Natural killer cell (primary cell): ENCODE measurements at places on chromosomes 3 and 15. TPM values are rescaled to one million over a fixed set of nuclear protein-coding genes. Genes with fewer than 3 reads are reported as not detected.
A peak's percentile ranks its signal among the peaks of the same experiment; 100 is the strongest.

Gene U2SURP
- 172 TPM for total RNA-seq

Gene LRRC34
- 1.0 TPM for total RNA-seq

Gene ZMYND10
- total RNA-seq: 3.5 TPM

DNA sequence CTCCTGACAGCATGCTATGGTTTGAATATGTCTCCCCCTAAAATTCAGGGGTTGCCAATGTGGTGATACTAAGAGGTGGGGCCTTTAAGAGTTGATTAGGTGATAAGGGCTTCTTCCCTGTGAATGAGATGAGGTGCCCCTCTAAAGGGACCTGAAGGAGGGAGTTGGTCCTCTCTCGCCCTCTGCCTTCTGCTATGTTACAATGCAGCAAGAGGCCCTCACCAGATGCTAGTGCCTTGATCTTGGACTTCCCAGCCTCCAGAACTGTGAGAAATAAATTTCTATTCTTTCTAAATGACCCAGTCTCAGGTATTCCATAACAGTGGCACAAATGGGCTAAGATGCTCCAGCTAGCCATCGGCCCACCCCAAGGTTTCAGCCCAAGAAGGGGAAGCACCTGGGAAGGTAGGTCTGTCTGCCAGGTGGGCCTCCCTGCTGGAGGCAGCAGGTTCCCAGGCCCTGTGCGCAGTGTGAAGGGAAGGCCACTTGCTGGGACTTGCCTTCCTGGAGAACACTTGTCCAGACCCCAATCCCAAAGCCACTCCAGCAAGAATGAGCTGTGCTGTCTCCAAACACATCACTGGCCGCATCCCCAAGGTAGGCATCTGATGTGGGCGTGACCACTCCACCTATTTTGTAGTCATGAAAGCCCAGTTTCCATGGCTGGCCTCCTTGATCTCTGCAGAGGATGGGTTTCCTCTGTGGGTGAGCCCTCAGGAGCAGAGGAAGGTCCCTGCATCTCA, 9.0 kb downstream of the TGM4 start:
- no peaks in the 10 kb centered on the region for H3K36me3 ChIP-seq
- no peaks in the 10 kb centered on the region for H3K4me1 ChIP-seq
- no peak overlapping the region for H3K27ac ChIP-seq
- no peak for DNase-seq
- peaks cover 4% of the 10 kb centered on the region for H3K27me3 ChIP-seq

- no peaks in the 10 kb centered on the region for H3K27me3 ChIP-seq
- no peak for DNase-seq
Measured at GRCh38 chr3:16426665-16427064, 86.8 kb downstream of the RFTN1 start.

- no peak overlapping the region for H3K4me3 ChIP-seq
- H3K27ac ChIP-seq: no peak overlapping the region
- DNase-seq: no peak
- no peaks in the 10 kb centered on the region for H3K4me1 ChIP-seq
- no peaks in the 10 kb centered on the region for H3K27me3 ChIP-seq
Measured at GRCh38 chr3:123295171-123295900, 93.6 kb downstream of the SEC22A start.

GRCh38 chr3:20637729-20638128, 451.7 kb upstream of the SGO1 start:
- no peak overlapping the region for H3K27ac ChIP-seq
- no peaks in the 10 kb centered on the region for H3K36me3 ChIP-seq

- no peak for DNase-seq
- H3K27me3 ChIP-seq: no peaks in the 10 kb centered on the region
- H3K4me1 ChIP-seq: peaks cover 4% of the 10 kb centered on the region
- H3K4me3 ChIP-seq: no peak overlapping the region
- no peak overlapping the region for H3K27ac ChIP-seq
Measured at GRCh38 chr3:14320219-14320618, 82.2 kb upstream of the SLC6A6 start.

DNA sequence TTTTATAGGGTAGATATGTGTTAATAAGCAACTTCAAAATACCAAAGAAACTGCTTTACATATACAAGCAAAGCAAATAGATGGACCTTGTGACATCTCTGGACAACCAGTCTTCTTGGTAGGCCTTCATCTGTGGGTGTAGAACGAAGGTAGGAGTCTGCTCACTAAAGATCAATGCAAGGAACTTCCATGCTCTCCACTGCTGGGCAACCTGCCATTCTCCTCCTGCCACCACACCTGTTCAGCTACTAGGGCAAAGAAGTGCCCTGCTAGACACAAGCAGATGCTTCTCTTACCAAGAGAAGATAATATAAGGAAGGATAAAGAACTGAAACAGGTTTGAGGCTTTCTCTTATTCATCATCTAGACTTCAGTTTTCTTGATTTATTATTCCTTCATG, 12.6 kb downstream of the PPARG start:
- no peaks in the 10 kb centered on the region for H3K27me3 ChIP-seq
- H3K4me1 ChIP-seq: no peaks in the 10 kb centered on the region
- no peak for DNase-seq
- H3K4me3 ChIP-seq: no peak overlapping the region

DNA sequence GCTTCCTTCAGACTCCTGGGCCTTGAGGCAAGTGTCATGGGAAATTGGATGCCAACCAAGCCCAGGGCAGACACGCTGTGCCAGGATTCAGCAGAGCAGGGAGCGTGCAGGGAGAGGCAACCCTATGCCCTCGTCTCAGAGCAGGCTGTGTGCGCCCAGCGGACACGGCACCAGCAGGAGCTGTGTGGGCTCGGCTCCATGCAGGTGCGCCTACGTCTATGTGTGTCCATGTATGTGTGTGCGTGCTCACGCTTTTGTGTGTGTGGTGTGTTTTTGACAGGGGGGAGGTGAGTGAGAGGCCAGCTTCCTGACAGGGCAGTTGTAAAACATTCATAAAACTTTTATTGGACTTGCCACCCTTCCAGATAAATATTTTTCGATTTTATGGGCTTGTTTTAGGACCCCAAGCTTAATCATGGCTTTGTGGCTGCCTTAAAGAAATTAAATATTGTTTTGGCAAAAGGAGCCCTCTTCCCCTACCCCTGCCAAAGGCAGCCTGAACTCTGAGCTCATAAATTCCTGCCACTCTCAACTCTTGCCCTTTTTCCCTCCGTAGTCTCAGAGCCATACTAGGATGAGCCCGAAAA, 84.4 kb downstream of the DNAJB8 start:
- H3K27me3 ChIP-seq: no peaks in the 10 kb centered on the region
- no peak for DNase-seq
- no peak overlapping the region for H3K4me3 ChIP-seq
- no peak overlapping the region for H3K27ac ChIP-seq

DNA sequence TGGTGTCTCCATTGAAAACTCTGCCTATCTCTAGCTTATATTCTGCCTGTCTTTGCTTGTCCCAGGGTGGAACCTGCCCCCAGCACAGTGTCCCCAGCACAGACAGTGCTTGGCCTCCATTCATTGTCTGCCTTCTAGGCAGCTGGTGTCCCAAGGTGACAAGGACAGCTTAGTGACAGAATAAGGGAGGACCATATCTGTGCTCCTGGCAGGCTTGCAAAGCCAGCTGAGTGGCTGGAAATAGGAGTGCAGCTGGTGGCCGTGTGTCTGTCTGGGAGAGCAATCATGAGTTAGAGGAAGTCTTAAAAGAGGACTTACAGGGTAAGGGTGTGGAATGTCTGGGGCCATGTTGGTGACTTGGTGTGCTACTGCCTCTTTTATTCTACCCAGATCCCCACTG, 33.4 kb downstream of the SCN5A start:
- no peak overlapping the region for H3K27ac ChIP-seq
- H3K4me3 ChIP-seq: no peak overlapping the region
- no peaks in the 10 kb centered on the region for H3K4me1 ChIP-seq
- no peak for DNase-seq

- H3K36me3 ChIP-seq: no peaks in the 10 kb centered on the region
- no peak for DNase-seq
- no peaks in the 10 kb centered on the region for H3K27me3 ChIP-seq
- H3K4me1 ChIP-seq: no peaks in the 10 kb centered on the region
Measured at GRCh38 chr3:10376353-10376752, 55.4 kb upstream of the SEC13 start.

- DNase-seq: no peak
- no peaks in the 10 kb centered on the region for H3K36me3 ChIP-seq
- H3K27ac ChIP-seq: no peak overlapping the region
- no peaks in the 10 kb centered on the region for H3K4me1 ChIP-seq
- no peaks in the 10 kb centered on the region for H3K27me3 ChIP-seq
- H3K4me3 ChIP-seq: no peak overlapping the region
Measured at GRCh38 chr15:50137330-50137761, 18.3 kb upstream of the ATP8B4 start.

DNA sequence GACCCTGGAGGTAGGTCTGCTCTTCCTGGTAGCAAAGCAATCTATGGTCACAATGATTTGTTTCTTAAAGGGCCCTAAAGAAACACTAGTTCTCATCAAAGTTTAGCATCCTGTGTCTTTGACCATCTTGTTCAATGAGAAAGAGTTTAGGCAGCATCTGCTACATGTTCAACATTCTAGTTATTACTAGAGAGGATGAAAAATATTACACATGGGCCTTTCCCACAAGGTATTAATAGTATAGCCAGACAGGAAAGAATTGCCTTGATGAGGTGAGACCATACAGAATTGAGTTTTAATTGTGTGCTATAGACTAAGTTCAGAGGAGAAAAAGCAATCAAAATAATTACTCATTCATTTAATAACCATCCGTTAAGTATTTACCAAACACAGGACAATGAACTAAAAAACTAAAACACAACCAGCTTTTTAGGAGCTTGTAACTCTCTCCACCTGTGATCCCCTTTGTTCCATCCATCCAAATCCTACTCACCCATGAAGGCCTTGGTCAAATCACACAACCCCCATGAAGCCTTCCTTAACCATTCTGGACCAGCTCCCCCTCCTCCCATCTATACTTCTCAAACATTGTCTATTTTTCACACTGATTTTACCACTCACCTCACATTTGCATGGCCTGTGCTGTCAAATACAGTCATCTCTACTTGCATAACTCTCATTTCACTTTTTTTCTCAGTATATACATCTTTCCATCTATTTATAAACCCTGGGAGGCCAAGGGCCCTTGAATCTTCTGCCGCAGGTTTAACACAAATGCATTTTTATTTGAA, 122.9 kb downstream of the RORA start:
- H3K27me3 ChIP-seq: no peaks in the 10 kb centered on the region
- H3K27ac ChIP-seq: no peak overlapping the region
- no peaks in the 10 kb centered on the region for H3K4me1 ChIP-seq
- DNase-seq: no peak
- H3K4me3 ChIP-seq: no peak overlapping the region

DNA sequence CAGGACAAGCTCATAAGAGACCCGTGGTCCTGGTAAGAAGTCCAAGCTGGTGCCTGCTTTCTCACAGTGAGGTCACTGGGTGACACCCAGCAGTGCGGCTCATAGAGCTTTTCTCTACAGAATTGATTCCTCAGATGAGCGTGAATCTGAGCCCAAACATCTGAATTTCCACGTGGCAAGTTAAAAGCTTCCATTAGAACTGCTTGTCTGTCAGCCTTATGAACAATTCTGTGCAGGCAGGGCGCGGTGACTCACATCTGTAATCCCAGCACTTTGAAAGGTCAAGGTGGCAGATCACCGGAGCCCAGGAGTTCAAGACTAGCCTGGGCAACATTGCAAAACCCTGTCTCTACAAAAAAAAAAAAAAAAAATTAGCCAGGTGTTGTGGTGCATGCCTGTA, 113.1 kb upstream of the ABHD17C start:
- H3K36me3 ChIP-seq: no peaks in the 10 kb centered on the region
- no peak overlapping the region for H3K4me3 ChIP-seq
- no peaks in the 10 kb centered on the region for H3K27me3 ChIP-seq
- no peaks in the 10 kb centered on the region for H3K4me1 ChIP-seq

GRCh38 chr3:126395846-126396513, 1.3 kb downstream of the CFAP100 start:
- H3K4me3 ChIP-seq: no peak overlapping the region
- no peaks in the 10 kb centered on the region for H3K27me3 ChIP-seq
- H3K27ac ChIP-seq: no peak overlapping the region

GRCh38 chr15:51536965-51537574, 85.5 kb downstream of the DMXL2 start:
- DNase-seq: peak; percentile 2
- H3K36me3 ChIP-seq: no peaks in the 10 kb centered on the region
- no peaks in the 10 kb centered on the region for H3K27me3 ChIP-seq
- no peak overlapping the region for H3K27ac ChIP-seq
- no peak overlapping the region for H3K4me3 ChIP-seq
- H3K4me1 ChIP-seq: no peaks in the 10 kb centered on the region

DNA sequence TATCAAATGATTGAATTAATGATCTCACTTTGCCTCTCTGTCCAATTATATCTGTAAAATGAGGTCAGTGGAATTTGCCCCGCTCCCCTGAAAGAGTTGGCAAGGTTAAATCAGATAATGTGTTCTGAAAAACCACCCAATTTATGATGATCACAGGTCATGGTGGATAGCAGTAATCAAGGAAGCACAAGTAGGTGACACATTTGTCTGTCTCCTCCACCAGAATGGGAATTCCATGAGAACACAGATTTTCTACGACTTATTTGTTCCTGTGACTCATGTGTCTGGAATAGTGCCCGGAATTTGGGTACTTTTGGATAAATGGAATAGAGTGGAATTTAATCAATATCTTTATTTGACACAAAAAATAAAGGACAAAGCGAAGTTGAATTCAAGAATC, 220.9 kb upstream of the SUCLG2 start:
- H3K27me3 ChIP-seq: no peaks in the 10 kb centered on the region
- H3K36me3 ChIP-seq: no peaks in the 10 kb centered on the region
- no peaks in the 10 kb centered on the region for H3K4me1 ChIP-seq

- H3K4me1 ChIP-seq: no peaks in the 10 kb centered on the region
- DNase-seq: no peak
- no peak overlapping the region for H3K4me3 ChIP-seq
- no peaks in the 10 kb centered on the region for H3K27me3 ChIP-seq
- H3K36me3 ChIP-seq: no peaks in the 10 kb centered on the region
Measured at GRCh38 chr3:79390352-79390751, 377.4 kb downstream of the ROBO1 start.
